ENCODE measurements at places on chromosomes 12 and 14.

DNA sequence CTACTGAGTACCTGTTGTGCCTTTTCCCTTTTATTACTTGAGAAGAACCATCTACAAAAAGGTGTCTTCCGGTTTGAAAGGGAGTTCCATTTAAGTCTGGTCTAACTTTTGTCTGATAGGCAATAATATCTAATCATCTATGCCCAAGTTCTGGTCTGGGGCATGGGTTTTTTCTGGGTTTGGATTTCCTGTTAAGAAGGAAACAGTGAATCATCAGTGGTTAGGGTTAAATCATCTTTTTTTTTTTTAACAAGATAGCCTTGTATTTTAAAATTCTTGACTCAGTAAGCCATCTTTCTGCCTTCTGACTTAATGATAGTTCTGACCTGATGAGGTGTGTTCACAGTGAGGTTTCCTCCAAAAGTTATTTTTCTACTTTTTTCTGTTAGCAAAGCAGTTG, 29.3 kb upstream of the CPNE8 start:
- no peak for DNase-seq

DNA sequence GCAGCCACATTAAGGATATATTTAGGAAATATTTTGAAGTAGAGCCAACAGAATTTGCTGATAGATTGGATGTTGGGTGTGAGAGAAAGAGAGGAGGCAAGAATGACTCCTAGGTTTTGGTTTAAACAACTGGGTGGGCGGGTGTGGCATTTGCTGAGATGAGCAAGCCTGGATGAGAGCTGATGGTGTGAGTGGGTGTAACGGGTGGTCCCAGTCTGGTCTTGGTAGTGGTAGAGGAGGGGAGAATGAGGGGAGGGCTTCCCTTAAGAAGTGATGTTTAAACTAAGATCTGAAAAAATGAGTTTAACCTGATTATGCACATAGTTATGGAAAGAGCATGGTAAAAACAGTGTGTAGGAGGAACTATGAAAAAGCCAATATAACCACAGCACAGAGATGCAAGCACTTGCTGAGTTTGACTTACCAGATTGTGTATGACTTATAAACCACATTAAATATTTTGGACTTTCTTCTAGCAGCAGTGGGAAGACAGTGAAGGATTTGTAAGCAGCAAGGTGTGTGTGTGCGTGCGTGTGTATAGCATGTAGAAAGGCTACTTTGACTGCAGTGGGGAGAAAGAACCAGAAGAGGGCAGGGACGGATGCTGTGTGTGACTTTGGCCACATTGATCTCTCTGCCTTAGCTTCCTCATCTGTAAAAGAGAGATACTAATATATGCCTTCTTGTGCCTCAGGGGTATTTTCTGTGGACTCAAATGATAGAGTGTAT, 139.7 kb downstream of the PRIMA1 start:
- DNase-seq: no peak

GRCh38 chr14:103391048-103391447, 5.8 kb downstream of the MARK3 start:
- DNase-seq: peak; percentile 39

DNA sequence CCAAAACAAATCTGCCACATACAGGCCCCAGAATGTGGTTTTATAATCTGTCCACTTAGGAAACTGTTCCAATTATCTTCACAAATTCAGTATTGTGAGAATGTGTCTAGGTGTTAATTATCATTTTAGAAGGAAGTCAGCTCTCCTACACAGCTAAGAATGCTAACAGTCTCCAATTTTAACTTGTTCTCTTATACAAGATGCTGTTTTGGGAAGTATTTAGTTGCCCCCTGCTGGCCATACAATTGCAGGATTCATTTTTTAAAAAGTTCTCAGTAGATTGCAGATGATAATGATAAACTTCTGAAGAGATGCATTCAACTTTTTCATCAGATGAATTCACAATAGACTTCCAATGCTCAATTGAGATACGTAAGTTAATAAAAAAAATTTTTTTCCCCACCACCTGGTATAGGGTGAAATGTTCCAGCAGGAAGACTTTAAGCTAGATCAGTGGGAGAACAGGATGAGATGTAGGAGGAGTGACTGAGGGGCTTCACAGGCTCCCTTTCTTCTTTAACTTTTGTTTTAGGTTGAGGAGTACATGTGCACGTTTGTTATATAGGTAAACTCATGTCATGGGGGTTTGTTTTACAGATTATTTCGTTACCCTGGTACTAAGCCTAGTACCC, 27.3 kb upstream of the OSBPL8 start:
- peak; percentile 53 for DNase-seq

- no peak for DNase-seq
Observed at GRCh38 chr12:26011099-26011498, 52.6 kb downstream of the RASSF8 start.

GRCh38 chr12:5511644-5512600, 80.0 kb downstream of the NTF3 start:
- no peak for DNase-seq

- no peak for DNase-seq
Observed at GRCh38 chr14:36477266-36477665, 42.8 kb downstream of the NKX2-1 start.
